Dorsolateral prefrontal cortex (tissue), 122 donors: ENCODE measurements at places on chromosomes 3 and 15.

GRCh38 chr3:96719921-96720320 lies 94.5 kb upstream of the EPHA6 start:
- no peak for DNase-seq

- DNase-seq = no peak
These were observed 115.8 kb upstream of the ARHGEF3 start for GRCh38 chr3:56917361-56918110.

GRCh38 chr15:35907511-35907910 lies 361.5 kb upstream of the DPH6 start:
- no peak for DNase-seq

GRCh38 chr15:35514759-35515158 lies 31.2 kb downstream of the DPH6 start:
- DNase-seq = no peak

GRCh38 chr3:3648988-3649679 lies 150.1 kb upstream of the LRRN1 start:
- no peak for DNase-seq

GRCh38 chr3:168476360-168476980 lies 380.7 kb upstream of the GOLIM4 start:
- no peak for DNase-seq

DNA sequence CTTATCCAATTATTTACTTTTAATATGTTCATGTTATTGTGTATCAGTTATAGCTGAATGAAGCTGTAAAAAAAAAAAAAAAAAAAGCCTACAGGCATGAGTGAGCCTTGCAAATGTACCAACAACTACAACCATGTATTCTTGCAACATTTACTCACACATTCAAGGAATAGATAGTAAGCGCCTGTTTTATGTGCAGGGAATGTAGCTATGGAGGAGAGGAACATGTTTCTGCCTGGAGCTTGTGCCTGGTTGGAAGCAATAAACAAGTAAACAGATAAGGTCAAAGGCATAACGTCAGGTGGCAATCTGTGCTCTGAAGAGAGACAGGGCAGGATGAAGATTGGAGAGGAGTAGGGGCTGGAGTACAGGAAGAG lies 111.2 kb downstream of the DNAJB8 start:
- no peak for DNase-seq

GRCh38 chr15:33086500-33087121 lies 107.9 kb downstream of the FMN1 start:
- DNase-seq = no peak
